ENCODE measurements at places on chromosomes 7 and 10. TPM values are rescaled to one million over a fixed set of nuclear protein-coding genes. Genes with fewer than 3 reads are reported as not detected.

- no peak for ATAC-seq
These were observed 180.7 kb downstream of the BMPER start for GRCh38 chr7:34086064-34086463.

GRCh38 chr10:59626523-59626869 is 83.2 kb downstream of the SLC16A9 start:
- no peak for ATAC-seq

DNA sequence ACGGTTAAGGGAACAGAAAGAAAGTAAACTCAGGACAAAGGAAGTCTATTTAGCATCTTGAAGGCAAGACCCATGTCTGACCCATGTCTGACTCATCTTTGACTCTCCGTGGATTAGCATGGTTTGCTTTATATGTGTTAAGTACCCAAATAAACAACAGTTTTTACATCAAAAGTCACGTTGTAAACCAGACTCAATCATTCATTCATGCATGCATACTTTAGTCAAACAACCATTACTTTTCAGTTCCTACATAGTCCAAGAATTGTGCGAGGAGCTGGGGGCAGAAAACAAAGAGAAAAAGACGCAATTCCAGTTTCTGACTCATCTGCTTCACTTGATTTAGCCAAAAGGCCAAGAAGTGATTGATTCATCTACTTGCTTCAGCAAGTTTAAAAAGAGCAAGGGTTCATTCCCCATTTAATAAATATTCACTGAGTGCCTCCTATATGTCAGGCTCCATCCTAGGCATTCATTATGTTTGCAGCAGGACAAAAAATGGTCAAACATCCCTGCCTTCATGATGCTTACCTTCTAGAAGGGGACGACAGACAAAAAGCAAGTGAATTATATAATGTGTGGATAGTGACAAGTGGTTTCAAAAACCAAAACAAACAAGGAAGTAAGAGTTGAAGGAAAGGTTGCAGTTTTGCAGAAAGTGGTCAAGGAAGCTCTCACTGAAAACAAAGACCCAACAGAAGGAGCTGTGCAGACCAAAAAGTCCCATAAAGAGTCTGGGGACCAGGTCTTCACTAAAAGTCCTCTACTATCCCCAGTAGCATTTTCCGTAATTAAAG is 116.2 kb downstream of the FAM107B start:
- peak; percentile 41 for ATAC-seq

- ATAC-seq = no peak
These were observed 1.2 kb upstream of the PLXNA4 start for GRCh38 chr7:132577206-132578049.

GRCh38 chr10:118669020-118669791 is 73.8 kb upstream of the PRLHR start:
- no peak for ATAC-seq

GRCh38 chr10:97087296-97087695 is 98.5 kb downstream of the SLIT1 start:
- no peak for ATAC-seq

GRCh38 chr7:12436896-12437535 is 33.4 kb upstream of the VWDE start:
- no peak for ATAC-seq

- no peak for ATAC-seq
These were observed 11.3 kb downstream of the STARD3NL start for GRCh38 chr7:38189231-38189938.

Gene CCL26
- total RNA-seq = not detected

Gene GATA3
- 14.2 TPM for total RNA-seq

Gene CRYGN
- total RNA-seq = not detected

Data from activated T-helper 17 cell treated with anti-CD3 and anti-CD28 coated beads, Interleukin-2, amount 50 U/mL, for 72 hours (primary cell).